ENCODE measurements at places on chromosomes 5 and 9.

DNA sequence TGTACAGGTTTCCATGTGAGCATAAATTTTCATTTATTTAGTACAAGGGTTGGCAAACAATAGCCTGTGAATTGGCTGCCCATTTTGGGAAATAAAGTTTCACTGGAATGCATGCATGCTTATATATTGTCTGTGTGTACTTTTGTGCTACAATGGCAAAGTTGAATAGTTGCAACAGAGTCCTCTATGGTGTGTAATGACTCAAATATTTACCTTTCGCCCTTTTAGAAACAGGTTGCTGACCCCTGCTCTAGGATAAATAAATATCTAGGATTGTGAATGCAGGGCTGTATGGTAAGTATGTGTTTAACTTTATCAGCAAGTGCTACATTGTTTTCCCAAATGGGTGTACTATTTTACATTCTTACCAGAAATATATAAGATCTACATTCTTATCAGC lies 47.2 kb downstream of the XRCC4 start:
- DNase-seq = no peak

DNA sequence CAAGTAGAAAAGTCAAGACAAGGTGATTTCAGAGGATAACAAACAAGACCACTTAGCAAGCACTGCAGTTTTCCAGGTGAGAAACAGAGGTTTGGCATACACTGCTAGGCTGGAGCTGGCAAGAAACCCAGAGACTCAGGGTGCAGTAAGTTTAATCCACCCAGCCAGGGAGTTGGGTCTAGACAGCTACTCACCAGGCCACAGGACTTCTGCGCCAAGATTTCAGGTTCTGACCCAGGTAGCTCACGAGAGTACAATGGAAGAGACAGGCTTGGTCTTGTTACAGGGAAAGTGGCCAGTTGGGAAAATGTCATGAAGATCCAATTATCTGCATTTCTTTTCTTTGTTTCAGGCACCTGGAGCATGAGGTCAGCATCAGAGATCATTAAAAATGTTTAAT lies 9.8 kb downstream of the SMIM23 start:
- no peak for DNase-seq

DNA sequence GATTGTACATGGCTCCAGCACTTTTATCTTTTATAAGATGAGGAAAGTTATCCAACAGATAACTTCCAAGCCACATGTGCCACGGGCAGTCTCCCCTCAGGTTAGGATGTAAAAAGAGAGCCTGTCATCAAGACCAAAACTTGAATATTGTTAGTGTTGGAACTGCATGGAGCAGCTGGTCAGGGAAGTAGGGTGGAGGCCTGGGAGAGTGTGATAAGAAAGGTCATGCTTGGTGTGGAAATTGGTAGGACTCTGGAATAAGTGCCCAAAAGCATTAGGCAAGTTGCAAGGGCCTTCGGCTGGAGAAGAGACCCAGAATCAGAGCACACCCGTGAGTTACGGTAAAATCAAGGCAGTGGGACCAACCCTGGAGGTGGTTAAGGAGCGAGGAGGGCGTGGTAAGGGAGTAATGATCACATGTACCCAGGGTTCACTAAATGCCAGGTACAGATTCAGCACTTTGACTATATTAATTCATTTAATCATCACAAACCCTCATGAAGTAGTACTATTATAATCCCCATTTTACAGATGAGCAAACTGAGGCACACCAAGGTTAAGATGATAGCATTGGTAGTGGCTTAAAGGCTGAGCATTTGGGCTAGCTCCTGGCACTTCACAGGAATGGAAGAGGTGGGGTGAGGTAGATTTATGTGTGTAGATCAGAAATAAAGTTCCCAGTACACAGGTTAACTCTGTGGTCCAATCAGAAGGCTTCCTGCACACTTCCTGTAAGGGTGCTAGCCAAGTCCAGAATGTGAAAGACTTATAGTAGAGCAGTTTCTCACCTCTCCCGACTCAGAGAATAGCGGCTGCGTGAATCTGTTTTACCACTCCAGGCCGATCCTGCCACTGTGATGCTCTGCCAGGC lies 96.5 kb upstream of the ZNF608 start:
- DNase-seq = no peak

DNA sequence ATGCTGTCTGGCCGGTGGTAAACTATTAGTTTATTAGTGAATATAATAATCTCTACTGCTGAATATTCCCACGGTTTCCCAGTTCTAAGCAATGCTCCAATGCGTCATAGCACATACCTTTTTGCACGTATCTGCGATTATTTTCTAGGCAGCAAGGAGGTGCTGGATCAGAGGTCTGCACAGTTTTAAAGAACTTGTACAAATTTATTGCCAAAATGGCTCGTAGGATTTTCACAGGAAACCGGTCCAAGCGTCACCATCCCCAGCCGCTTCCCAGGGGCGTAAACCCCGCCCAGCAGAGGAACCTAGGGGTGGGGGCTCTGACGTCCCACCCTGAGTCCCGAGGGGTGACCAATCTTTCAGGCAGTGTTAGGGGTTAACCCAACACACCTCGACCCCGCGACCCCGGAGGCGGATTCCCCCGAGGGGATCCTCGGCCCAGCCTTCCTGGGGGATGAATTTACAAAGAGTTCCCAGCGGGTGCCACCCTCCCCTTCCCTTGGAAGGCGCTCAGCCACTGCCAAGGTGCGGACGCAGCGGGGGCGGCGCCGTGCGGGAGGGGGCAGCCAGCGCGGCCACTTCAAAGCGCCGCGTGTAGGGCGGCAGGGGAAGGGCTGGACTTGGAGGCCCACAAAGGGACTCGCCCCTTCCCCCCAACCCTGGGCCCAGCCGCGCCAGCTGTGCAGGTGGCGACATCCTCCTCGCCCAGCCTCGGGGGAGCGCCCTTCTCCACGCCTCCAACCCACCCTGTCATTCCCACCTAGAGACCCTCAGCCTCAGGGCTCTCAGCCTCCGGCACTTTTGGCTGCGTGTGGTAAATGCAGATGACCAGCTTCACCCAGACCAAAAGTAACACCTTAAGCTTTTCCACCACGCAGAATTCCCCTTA lies 43.5 kb upstream of the TCF7 start:
- no peak for DNase-seq

DNA sequence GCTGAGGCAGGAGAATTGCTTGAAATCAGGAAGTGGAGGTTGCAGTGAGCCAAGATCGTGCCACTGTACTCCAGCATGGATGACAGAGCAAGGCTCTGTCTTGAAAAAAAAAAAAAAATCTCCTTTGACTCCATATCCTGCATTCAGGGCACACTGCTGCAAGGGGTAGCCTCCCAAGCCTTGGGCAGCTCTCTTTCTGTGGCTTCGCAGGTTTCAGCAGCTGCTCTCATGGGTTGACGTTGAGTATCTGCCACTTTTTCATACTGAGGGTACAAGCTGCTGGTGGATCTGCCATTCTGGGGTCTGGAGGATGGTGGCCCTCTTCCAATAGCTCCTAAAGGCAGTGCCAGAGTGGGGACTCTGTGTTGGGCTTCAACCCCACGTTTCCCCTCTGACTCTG lies 2198.1 kb upstream of the WWC1 start:
- DNase-seq = no peak

DNA sequence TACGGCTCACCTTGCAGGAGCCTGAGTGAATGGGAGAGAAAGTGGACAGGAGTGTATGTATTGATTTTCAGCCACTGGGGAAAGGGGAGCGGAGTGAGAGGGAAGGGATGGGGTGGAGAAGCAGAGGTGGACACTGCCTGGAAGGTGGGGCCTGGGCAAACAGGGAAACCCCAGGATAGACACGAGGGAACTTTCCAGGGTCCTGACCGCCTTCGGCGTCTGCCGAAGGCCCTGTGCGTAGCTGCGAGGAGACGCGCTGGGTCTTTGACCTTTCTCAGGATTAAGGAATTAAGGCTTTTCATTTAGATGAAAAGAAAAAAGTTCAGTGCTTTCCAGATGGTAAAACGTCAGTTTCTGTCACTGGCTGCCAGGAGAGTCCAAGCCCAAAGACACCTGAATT lies 134.6 kb upstream of the RAPGEF1 start:
- DNase-seq = no peak

DNA sequence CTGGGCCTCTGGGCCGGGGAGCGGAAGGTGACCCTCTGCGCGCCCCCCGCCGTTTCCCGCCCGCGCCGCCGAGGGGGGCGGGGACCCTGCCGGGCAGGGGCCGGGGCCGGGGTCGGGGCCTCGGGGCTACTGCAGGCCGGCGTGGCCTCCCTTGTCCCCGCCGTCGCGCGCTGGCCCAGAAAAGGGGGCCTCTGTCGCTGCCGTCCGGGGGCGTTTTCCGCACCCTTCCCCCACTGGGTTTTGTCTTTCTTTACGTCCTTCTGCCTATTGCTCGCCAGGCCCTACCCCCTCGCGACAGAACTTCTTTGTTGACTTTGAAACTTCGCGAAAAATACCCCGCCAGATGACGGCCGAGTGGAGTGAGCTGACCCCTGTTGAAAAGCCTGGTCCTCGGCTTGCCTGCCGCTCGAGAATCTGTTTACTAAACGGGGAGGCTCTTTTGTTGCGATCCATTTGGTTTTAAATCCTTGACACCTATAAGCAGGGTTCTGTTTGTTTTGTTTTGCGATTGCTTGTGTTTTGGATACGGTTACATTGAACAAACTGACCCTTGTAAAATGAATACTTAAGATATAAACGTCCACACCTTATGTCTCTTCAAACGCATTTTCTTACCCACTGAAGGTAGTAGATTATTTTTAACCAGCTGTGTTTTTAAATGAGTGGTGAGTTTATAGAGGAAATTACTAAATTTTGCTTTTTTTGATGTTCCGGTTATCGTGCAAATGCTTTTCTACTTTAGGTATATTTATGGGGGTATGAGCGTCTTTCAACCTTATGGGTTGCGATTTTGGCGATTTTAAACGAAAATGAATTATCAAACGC lies 765 bp downstream of the MARCHF6 start:
- peak; percentile 50 for DNase-seq

- DNase-seq = no peak
Observed at GRCh38 chr9:131095666-131096268, 564 bp upstream of the AIF1L start.

DNA sequence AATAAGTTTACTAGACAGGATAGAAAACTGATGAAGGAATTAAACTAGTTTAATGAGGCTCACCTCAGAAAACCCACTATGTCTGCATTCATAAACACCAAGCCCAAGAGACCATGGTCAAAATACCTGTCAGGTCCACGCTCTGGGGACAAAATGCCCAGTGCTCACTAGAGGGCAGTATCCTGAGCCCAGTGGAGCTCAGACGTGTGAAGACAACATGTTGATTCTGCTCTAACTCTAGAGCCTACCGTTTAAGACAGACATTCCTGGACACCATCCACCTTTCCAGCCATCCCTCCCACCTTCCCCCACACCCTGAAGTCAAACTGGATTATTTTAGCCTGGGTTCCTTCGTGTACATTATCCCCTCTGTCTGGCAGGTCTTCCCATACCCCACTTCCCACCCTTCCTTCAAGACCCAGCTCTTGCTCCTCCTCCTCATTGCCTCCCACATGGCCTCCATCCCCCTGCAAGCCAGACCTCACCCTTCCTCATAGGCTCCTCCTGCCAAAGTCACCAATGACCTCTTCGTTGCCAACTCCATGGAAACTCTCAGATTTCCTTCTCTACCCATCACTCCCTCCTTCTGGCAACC lies 142.3 kb upstream of the FSTL4 start:
- DNase-seq = no peak

DNA sequence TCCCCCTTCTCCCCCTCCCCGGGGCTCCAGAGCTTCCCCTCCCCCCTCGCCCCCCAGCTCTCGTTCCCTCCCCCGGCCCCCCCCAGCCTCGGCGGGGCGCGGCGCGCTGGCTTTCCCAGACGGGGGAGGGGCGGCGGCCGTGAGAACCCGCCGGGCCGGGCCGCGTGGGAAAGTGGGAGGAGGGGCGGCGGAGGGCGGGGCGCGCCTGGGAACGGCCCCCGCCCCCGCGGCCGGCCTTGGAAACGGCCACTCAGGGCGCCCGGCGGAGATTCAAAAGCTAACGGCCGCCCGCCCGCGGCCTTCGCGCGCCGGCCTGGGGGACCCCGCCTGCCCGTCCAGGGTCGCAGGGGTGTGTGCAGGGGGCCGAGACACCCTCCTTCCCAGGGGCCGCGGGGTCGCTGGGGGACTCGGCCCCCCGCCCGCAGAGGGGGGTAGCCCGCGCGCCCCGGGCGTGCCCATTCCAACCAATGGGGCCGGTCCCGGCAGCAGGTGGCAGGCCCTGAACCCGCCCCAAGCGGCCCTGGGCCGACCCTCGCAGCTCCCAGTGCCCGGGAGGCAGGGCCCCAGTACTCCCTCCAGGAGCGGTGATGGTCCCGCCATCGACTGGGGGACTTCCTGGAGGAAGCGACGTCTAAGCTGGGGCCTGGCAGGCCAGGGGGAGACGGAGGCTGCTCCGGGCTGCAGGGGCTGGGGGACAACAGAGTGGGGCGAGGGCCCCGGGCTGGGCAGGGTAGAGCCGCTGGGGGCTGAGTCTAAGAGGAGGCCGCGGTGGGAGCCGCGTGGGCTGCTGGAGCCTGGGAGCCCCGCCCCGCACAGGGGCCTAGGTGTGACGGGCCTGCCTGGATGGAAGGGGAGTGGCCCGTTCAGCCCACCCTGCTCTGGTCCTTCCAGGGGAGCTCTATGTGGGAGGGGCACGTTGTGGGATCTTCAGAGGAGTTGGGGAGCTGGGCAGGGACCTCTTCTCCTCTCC lies 14.2 kb upstream of the NRARP start:
- no peak for DNase-seq

GRCh38 chr5:96582343-96582742 lies 79.8 kb upstream of the CAST start:
- DNase-seq = no peak

GRCh38 chr5:95446560-95447221 lies 55.5 kb downstream of the FAM81B start:
- no peak for DNase-seq

GRCh38 chr5:132008961-132009680 lies 2.3 kb downstream of the ACSL6 start:
- no peak for DNase-seq

- no peak for DNase-seq
Observed at GRCh38 chr5:89300426-89300970, 417.5 kb upstream of the MEF2C start.

DNA sequence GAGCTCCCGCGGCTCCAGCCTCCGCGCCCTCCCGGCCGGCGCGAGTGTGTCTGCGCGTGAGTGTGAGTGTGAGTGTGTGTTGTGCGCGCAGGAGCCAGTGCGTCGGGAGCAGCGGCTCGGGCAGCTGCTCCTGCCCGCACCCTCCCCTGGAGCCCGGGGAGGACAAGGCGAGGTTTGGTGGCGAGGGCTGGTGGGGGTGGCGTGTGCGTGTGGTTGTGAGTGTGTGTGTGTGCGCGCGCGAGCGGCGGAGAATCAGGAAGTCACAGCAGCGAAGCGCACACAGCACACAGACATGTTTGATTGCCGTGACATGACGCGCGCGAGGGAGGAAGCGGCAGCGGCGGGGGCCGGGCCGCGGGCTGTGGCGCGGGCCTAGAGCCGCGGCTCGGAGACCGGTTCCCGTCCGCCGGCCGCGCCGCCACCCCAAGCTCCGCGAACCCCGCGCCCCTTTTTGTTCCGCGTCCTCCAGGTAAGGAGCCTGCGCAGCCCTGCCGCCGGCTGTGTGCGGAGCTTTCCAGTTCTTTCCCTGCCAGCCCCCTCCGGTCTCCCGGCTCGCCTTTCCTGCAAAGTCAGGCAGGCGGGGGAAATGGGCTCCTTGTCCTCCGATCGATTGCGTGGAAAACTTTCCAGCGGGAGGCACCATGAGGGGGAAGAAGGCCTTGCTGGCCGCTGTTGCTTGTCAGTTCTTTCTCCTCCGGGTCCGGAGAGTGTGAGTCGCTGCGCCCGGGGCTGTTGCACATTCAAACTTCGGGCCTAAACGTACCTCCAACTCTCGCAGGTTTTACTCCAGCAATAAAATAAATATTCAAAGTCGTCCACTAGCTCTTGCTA lies 2.4 kb downstream of the SMARCA2 start:
- DNase-seq = peak; percentile 90
